ENCODE measurements at places on chromosomes 2 and 18.

- no peak for DNase-seq
Measured at GRCh38 chr2:191995285-191995684, 148.4 kb upstream of the CAVIN2 start.

- DNase-seq = no peak
Measured at GRCh38 chr18:60069145-60069544, 169.3 kb downstream of the PMAIP1 start.

GRCh38 chr2:181352158-181352557 lies 105.0 kb upstream of the ITGA4 start:
- DNase-seq = no peak

DNA sequence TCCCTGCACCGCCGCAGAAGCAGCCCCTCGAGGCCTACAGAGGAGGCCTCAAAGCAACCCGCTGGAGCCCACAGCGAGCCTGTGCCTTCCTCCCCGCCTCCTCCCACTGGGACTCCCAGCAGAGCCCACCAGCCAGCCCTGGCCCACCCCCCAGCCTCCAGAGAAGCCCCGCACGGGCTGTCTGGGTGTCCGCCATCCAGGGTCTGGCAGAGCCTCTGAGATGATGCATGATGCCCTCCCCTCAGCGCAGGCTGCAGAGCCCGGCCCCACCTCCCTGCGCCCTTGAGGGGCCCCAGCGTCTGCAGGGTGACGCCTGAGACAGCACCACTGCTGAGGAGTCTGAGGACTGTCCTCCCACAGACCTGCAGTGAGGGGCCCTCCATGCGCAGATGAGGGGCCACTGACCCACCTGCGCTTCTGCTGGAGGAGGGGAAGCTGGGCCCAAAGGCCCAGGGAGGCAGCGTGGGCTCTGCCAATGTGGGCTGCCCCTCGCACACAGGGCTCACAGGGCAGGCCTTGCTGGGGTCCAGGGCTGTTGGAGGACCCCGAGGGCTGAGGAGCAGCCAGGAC lies 31.2 kb downstream of the GPC1 start:
- peak; percentile 8 for DNase-seq

GRCh38 chr2:23268467-23269263 lies 116.3 kb upstream of the KLHL29 start:
- DNase-seq = no peak

- no peak for DNase-seq
Measured at GRCh38 chr18:58557008-58557435, 71.9 kb downstream of the ALPK2 start.

DNA sequence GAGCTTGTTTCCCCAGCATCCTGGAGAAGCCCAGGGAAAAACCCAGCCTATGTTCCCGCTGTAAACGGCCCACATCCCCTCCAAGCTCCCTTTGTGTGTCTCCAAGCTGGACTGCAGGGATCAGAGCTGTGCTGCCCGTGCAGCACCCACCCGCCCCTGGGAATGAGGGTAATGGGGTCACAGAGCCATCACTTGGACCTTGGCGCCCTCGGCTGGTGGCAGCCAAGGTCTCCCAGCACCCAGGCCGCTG lies 670 bp upstream of the INPP5D start:
- DNase-seq = no peak

DNA sequence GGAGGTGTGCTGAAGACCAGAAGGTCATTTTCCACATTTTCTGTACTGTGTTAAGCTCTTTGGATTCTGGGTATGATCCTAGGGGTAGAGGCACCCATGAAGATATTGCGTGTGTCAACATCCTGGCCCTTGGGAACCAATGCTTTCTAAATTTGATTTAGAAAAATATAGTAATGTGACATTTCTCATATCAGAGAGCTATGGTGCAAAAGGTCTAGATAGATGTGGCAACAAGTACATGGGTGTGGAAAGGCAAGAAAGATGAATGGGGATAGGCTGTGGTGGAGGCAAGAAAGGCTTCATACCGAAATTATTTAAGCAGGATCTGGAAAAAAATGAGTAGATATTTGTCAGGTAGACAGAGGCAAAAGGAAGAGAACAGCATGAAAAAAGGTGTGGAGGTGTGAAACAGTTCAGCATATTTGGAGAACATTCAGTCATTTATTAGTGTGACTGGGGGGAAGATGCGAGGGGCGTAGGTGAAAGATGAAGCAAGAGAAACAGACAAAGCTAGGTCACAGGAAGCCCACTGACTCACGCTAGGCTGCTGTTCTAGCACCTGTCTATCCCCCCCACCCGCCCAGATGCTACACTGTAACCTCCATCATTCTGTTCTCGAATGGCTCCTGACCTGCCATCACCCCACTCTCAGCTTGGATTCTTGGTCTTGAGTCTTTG lies 11.7 kb downstream of the DOK1 start:
- DNase-seq = no peak

DNA sequence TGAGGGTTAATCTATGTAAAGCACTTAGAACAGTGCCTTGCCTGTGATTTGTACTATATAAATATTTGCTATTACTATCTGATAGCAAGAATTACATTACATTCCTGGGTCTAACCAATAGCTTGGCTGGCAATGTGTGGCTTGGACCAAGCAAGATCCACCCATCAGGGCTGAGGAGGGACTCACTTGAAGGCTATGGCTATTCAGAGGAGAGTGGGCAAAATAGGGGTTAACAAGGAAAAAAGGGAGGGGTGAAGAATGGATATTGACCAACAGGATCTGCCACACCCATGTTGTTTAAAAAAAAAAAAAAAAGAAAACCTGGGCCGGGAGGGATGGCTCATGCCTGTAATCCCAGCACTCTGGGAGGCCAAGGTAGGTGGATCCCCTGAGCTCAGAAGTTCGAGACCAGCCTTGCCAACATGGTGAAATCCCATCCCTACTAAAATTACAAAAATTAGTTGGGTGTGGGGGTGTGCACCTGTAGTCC lies 20.0 kb upstream of the TMBIM1 start:
- no peak for DNase-seq

DNA sequence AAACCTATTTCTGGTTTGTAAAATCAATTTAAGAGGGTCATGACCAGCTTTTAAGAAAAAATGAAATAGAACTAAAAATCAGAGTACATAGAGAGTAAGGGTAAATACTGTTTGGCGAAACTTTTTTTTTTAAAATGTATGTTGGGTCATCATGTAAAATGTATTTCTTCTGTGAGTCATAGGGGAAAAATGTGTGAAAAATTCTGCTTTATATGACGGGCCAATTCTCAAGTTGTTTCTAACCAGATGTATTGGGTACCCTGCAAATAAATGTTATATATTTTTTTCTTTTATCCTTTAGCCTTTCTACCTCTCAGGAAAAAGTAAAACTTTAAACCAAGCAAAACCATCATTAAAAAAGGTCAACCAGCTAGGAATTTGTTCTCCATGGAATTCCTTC lies 13.9 kb downstream of the AFTPH start:
- DNase-seq = no peak

DNA sequence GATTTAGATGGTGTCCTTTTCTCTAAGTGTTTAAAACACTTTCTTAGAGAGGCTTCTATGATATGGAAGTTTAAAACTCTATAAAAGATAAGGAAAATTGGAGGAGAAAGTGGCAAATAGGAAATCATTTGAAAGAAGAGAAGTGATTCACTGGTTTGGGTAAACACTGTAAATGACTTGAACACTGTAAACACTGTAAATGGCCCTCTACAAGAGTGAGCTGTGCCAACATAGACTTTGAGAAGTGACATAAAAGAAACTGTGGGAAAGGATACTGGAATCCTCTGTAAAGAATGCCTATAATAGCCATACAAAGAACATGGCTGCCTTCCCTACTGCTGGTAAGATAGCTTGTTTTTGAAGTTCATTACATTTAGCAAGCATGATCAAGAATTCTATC lies 210.9 kb upstream of the SIX3 start:
- no peak for DNase-seq

- no peak for DNase-seq
Measured at GRCh38 chr2:118731413-118731812, 116.0 kb downstream of the EN1 start.

GRCh38 chr18:51151568-51152511 lies 45.6 kb downstream of the MEX3C start:
- peak; percentile 73 for DNase-seq

DNA sequence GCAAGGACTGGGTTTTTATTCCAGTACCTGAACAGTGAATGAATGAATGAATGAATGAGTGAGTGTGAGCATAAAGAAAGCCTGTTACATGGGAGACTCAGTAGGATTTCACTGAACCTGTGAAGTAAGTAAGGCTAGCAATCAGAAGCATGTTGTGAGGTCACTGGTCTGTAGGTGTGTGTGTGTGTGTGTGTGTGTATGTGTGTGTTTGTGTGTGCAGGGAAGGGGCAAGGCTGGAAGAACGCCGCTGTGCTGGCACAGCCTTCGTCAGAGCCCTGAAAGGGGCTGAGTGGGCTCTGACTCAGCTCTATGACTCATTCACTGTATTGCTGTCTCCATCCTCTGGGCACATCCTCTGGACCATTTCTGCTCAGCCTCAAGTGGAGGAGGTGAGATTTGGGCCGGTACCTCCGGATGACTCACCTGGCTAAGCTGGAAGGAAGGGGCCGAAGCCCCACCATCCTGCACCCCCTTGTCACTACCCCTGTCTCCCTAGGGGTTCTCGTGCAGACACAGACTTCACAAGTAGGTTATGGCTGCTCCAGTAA lies 51.4 kb upstream of the MRPL33 start:
- DNase-seq = no peak

GRCh38 chr2:189516546-189516945 lies 64.0 kb downstream of the SLC40A1 start:
- no peak for DNase-seq

- DNase-seq = no peak
Measured at GRCh38 chr18:44856157-44856556, 175.5 kb downstream of the SETBP1 start.

DNA sequence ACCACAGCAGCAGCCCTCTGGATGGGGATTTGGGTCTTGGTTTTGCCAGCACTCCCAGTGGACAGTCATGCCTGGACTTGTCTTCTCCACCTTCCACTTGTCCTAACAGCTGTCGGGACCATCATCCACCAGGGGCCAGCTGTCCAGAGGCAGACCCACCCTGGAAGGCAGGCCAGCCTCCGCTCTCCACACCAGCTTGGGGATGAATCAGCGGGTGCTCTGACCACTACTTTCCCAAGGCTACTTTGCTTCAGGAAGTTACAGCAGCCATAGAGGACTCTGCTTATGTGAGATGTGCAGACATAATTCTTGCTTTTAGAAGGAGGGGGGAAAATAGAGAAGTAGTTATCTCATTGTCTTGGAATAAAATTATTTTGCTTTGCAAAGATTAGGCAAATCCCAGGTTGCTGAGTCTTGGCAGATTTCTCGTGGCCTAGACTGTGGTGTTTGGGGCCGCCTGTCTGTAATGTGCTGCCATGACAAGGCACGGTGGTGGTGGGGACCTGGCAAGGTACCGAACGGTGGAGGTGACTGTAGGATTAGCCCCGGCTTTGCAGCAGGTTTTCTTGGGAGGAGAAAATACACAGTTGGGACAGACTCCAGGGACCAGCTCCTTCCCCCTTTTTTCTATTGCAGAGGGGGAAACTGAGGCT lies 148.7 kb downstream of the AGAP1 start:
- no peak for DNase-seq

DNA sequence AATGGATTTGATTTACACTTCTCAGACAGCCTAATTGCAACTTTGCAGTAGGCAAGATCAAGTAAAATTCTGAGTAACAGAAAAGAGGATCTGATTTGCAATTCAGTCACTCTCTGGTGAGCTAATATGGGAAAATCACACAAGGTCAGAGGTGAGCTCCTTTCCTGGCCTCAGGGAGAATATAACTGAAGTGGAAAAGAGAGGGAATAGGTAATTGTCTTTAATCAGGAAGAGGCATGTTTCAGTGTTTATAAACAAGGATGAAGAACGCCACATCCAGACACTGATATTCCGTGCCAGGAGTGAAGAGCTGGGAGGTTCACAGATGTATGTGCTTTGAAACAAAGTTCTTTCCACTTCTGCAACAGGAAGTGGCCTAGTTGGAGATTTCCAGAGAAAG lies 127.1 kb downstream of the ETAA1 start:
- DNase-seq = no peak

GRCh38 chr2:11678306-11678960 lies 8.4 kb upstream of the NTSR2 start:
- DNase-seq = no peak

DNA sequence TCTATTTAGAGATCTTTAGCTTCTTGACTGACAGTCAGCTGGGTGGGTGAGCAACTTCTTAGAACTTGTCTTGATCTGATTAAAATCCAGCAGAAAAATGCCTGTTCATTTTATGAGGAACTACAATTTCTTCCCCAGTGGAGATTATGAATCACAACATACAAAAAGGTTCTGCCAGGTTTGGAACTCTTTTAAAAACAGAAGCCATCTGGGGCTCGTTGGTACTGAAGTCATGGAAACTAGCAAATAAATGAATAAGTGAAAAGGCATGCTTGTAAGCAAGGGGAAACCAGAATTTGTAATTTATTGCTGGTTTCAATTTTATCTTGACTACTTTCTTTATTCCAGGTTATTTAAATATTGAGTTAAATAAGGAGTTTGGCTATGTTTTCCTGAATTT lies 767.4 kb downstream of the MBD2 start:
- DNase-seq = no peak

DNA sequence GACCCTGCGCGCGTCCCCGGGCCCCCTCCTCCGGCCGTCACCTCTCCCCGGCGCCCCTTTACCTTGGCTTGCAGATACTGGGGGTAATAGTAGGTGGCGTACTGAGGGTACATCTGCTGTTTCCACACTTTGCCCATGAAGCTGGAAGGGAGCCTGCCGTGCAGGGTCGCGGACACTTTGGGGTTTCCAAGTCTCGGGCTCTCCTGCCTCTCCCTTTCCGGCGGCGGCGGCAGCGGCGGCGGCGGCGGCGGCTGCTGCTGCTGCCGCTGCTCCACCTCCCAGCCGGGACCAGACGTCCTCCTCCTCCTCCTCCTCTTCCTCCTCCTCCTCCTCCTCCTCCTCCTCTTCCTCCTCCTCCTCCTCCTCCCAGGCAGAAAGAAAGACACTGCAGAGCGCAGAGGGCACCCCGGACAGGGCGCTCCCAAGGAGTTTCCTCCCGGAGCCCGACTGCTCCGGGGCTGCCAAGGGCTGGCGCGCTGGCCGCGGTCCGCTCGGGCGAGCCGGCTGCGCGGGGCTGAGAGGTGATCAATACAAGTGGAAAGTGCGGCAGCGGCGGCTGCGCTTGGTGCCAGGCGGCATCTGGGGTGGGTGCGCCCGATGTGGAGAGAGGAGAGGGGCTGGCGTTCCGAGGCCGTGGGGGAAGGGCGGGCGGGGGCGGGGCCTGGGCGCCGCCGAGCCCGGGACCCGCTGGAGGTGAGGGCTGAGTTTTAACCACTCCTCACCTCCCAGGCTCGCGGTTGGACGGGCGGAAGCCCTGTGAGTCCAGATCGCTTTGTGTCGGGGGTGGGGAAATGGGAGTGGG lies at the start of gene RBMS1:
Gene RBMS1 (minus strand): TSS at position 581 of the 802 bp plus-strand sequence. CDS start 444 bp downstream, at position 137.
- DNase-seq = peak; percentile 67

GRCh38 chr2:129778584-129778877 lies 200.9 kb upstream of the RAB6C start:
- DNase-seq = no peak
